ENCODE measurements at places on chromosomes 2 and 18.

DNA sequence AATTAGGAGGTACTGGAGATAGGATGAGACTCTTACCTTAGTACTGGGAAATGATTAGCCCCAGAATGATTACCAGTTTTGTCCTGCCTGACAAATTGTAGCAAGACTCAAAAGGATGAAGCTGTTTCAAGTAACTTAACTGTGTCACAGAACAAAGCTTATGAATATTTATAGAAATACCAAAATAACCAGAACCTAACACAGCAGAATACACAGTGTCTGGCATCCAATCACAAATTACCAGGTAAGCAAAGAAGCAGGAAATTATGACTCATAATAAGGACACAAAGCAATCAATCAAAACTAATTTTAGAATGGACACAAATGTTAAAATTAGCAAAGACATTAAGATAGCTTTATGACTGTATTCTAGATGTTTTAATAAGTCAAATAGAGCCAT, 91.9 kb downstream of the CTNNA2 start:
- DNase-seq, result no peak

DNA sequence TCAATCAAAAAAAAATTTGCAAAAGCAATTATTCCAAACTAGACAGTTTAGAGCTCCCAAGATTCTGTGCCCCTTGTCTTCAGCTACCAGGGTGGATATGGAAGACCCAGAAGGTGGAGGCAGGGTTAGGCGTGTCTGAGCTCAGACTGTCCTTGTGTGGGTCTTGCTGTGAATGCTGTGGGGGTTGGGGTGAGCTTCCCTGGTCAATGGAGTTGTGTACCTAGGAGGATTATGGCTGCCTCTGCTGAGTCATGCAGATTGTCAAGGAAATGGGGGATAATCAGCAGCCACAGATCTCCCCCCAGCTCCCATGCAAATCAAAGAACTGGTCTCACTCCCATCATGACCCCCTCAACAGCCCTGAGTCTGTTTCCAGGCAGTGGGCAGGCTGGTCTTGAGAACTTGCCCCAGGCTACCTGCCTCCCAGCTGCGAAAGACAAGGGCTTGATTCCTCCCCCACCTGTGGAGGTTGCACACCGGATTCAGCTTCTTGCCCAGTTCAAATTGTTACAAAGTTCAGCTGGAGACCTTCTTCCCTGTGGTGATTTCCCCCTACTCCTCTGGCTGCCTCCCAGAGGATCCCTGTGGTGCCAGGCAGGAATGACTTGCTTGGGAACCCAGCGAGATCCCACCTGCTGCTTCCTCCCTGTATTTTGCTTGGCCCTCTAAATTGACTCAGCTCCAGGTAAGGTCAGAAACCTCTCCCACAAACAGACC, 77.0 kb downstream of the RAD51AP2 start:
- DNase-seq, result no peak

DNA sequence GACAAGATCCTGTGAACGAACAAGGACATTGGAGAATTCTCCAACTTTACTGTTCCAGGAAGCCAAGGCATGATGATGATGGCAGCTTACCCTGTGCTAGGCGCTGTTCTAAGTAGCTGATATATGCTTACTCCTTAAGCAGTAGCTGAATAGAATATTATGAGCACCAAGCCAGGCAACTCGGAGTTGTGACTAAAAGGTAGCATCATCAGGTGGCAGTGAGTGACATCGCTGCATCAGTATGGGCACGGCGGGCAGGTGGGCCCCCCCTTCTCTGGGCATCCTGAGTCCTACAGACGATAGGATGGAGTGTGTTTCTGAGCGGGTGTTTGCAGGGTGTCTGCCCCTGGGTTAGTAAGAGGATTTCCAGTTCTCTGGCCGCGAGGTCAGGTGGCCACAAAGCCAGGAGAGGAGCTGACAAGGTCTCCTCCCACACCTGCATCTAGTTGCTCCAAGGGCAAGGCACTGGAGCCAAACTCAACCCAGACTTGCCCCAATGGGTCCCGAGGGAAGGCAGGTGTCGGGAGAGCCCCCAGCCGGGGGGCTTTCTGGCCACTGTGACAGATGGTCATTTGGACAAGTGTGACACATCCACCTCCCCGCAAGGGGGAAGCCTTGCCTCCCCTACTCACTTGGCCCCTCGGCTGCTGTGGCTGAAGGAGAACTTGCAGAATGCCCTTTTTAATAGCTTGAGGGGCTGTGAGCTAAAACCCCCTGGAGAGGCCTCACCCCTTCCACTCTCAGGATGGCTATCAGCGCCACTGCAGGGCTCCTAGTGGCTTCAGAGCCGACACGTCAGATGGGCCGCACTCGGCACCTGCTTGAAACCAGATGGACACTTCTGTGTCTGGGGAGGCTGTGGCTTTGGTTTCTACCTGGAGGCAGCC, 55.5 kb downstream of the CRACDL start:
- DNase-seq, result no peak

GRCh38 chr18:78540636-78541529, 438.7 kb upstream of the SALL3 start:
- no peak for DNase-seq

- DNase-seq, result no peak
Observed at GRCh38 chr2:149389506-149390167, 59.2 kb downstream of the LYPD6 start.

DNA sequence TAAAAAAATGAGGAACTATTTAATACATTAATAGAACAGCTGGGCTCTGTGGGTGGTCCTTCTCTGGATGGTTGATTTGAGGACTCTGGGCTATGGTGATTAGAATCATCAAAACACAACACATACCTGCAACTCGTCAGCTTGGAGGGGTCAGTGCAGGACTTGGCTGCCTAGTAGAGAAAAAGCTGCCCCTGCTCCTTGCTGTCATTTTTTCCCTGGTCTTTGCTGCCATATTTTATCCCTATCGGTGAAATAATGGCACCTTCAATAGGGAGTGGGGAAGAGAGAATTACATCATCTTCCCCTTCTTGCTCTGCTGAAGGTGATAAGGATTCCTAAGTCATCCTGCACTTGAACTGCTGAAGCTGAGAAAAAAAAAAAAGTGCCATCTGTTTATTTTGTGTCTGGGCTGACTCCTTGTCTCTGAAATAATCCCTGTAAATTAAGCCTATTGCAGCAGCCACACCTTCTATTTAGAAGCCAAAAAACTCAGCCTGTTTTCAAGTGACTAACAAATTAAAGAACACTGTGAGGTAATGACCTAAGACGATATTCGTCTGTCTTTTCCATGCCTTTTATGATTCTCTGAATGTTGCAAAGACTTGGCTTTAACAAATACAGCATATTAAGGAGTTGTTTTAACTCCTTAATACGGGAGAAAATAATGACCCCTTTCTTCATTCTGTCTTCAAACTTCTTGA, 89.3 kb downstream of the ACVR1 start:
- DNase-seq, result no peak

GRCh38 chr2:44844651-44845270, 96.7 kb upstream of the SIX3 start:
- DNase-seq, result peak; percentile 11

DNA sequence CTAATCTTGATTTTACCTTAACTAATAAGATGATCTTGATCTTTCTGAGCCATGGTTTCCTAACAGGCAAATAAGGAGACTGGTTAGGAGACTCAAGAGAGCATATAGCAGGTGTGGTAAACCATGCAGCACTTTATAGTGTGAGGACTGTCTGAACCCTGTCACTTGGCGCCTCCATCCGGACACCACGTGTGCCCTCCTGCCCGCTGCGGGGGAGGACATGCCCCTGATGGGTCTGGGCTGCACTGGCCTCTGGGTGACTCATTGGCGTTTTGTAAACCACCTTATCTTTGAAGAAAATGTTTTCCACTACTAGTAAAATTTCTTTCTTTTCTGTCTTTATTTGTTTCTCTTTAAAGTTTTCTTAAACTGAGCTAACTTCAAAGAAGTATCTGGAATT, 131.1 kb downstream of the FMNL2 start:
- DNase-seq, result peak; percentile 82

DNA sequence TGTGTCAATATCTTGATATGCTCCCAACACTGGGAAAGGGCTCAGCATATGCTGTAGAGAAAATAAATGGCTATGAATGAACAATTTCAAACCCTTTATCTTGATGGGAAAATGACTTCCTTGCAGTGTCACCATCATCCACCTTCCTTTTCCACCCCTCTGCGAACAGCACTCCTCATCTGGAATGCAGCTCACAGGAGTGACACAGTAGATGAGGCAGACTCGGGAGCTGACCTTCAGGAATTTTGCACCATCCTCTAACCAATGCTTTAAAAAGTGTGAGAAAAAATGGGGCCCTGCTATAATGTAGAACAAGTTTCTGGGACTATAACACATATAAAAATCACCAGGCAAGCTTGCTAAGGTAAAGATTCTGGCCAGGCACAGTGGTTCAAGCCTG, 41.3 kb upstream of the YPEL5 start:
- DNase-seq, result no peak

DNA sequence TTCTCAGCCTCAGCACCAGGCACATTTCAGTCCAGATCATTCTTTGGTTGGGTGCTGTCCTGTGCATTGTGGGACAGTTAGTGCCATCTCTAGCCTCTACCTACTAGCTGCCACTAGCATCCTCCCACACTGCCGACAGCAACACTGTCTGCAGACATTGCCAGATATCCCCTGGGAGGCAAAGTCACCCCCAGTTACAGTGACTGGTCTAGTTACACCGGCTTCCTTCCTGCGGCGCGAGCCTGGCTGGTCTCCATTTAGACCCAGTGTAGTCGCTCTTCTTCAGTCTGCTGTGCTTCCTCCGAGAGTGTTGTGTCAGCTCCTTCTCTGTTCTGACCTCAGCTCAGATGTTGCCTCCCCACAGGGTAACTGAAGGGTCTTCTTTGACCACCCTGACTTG, 283.1 kb downstream of the PHLPP1 start:
- DNase-seq, result no peak

GRCh38 chr2:223221139-223221835, 169.3 kb downstream of the KCNE4 start:
- DNase-seq, result no peak

DNA sequence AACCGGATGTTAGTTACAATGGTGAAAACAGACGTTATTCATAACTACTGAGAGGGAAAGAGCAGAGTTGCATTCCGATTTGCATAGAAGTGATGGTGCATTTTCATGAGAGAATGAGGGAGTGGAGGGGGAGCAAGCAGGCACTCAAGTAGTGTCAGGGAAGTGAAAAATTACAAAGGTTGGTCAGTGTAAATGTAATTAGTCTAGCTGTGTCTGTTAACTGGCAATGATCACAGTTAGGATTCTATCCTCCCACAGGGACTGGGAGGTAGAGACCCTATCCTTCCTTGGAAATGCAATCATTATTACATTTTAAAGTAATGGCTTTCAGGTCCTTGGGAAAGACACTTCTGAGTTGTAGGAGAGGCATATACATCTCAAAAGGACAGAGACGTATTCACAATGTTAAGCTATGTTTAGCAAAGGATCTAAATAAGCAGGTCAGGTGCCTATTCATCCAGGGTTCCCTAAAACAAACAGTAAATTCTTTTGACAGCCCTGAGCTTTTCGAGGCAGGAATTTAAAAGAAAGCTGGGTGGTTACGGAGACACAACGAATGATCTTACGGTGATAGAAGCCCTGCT, 1671.8 kb upstream of the DDX18 start:
- no peak for DNase-seq

- no peak for DNase-seq
Observed at GRCh38 chr2:190663348-190663747, 14.5 kb downstream of the NAB1 start.

DNA sequence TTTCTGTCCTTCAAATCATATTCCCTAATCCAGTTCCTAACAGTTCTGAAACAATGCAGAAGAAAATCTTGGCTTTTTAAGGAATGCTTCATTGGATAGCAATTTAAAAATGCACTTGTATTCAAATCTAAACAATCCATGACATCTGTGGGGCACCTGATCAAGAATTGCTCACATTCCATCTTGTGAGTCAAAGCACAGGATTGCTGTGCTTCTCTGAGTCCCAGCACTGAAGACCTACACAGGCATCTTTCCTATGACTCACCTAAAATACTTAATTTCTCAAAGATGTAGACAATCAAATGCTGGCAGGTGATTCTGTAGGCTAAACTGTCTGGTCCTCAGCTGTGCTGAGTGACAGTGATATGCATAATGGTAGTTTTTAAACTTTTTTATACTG, 10.1 kb upstream of the ATP8B1 start:
- peak; percentile 91 for DNase-seq

DNA sequence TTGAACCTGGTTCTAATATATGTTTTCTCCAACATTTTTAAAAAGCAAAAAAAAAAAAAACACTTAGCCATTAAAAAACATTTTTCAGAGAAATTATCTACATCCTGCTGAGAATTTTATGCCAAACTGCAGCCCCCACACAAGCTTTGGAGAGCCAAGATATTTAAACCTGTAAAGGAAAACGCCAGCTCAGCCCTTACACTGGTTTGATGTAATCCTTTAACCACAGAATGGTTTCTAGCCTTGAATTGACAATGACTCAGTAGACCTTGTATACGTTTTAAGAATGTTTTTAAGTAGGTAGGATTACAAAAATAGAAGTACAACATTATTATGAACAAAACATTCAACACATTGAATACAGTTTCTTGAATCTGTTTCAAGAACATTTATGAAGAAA, 113.6 kb downstream of the BABAM2 start:
- DNase-seq, result peak; percentile 84

DNA sequence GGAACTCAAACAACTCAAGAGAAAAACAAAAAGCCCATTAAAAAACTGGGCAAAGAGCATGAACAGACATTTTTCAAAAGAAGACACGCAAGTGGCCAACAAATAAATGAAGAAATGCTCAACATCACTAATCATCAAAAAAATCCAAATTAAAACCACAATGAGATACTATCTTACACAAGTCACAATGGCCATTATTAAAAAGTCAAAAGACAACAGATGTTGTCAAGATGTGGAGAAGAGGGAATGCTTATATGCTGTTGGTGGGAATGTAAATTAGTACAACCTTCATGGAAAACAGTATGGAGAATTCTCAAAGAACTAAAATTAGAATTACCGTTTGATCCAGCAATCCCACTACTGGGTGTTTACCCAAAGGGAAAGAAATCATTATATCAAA, 15.1 kb downstream of the LMAN1 start:
- DNase-seq, result no peak

- no peak for DNase-seq
Observed at GRCh38 chr2:100614455-100615000, 51.7 kb downstream of the PDCL3 start.

- DNase-seq, result no peak
Observed at GRCh38 chr18:23330423-23330822, 122.7 kb upstream of the RIOK3 start.

DNA sequence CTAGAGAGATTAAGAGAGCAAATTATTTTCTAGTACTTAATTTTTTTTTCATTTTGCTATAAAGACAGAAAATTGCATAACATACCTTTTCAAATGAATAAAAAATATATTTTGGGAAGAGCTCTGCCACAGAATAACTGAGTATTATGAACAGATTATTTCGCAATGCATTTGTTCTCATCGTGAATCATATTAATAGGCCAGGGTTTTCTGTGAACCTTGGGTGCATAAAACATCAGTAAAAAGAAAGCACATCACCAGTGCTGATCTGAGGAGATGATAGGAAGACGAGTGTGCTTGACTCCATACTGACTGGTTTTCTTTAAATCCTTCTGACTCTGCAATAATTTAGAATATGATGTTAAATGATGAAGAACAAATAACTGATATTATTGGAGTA, 409.1 kb downstream of the CPS1 start:
- DNase-seq, result peak; percentile 45

Measured in NCI-H226 (cell line).